ENCODE measurements at places on chromosomes 13 and 19.
A peak's percentile ranks its signal among the peaks of the same experiment; 100 is the strongest.

DNA sequence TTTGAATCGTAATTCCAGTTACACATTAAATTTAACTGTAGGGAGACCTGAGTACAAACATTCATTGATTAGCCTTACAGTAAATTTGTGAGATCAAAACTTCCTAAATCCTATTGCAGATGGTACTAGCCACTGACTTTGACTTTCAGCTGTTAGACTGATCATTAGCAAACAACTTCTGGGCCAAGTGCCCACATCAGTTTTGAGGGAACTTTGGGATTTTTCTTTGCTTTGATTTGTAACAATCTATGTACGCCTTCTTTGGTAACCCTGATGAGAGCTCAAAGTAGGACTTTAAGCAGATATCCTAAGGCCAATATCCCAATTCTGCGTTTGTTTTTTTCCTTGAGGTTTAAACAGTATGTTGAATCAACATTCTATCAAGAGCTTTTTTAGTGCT, 131.5 kb downstream of the DLEU7 start:
- DNase-seq: no peak

DNA sequence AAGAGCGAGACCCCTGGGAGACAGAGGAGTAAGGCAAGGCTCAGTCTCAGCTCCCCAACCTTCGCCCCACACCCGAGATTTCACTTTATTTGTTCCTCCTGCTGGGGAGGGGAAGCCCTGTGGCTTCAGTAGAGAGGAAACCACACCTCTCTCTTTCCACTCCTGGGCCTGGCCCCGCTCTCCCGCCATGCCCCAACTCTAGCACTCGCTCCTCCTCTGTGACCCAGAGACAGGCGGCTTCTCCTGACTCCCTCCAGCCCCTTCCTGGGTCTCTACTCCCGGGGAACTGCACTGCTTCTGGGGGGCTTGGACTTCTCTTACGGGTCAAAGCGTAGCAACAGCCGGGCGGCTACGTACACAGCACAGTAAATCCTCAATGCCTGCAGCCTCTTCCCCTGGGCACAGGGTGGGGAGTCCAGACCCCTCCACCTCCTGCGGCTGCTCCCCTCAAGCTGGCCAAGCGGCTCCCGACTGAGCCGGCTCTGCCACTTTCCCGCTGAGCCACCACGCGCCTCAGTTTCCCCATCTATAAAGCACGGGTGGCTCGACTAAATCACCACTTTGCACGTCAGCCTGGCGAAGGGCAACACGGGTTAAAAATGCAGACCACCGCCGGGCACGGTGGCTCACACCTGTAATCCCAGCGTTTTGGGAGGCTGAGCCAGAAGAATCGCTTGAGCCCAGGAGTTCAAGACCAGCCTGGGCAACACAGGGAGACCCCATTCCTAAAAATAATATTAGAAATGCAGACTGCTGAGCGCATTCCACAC, 1.4 kb downstream of the RNF126 start:
- DNase-seq: no peak

GRCh38 chr19:14516746-14517438, 1.3 kb downstream of the DNAJB1 start:
- no peak for DNase-seq

DNA sequence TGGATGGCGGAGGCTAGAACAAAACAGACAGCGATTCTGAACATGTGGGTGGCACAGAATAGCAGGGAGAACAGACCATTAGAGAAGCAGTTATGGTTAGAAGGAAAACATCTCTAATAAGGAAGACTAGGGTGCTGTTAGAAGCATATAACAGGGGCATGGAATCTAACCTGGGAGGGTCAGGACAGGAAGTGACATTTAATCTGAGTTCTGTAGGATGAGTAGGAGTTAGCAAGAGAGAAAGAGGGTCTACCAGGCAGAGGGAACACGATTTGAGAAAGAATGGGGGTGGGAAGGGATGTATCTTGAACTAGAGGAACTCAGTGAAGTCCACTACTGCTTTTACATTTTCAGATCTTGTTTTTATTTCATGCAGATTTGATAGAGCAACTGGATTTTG, 48.6 kb downstream of the B3GLCT start:
- DNase-seq: no peak

DNA sequence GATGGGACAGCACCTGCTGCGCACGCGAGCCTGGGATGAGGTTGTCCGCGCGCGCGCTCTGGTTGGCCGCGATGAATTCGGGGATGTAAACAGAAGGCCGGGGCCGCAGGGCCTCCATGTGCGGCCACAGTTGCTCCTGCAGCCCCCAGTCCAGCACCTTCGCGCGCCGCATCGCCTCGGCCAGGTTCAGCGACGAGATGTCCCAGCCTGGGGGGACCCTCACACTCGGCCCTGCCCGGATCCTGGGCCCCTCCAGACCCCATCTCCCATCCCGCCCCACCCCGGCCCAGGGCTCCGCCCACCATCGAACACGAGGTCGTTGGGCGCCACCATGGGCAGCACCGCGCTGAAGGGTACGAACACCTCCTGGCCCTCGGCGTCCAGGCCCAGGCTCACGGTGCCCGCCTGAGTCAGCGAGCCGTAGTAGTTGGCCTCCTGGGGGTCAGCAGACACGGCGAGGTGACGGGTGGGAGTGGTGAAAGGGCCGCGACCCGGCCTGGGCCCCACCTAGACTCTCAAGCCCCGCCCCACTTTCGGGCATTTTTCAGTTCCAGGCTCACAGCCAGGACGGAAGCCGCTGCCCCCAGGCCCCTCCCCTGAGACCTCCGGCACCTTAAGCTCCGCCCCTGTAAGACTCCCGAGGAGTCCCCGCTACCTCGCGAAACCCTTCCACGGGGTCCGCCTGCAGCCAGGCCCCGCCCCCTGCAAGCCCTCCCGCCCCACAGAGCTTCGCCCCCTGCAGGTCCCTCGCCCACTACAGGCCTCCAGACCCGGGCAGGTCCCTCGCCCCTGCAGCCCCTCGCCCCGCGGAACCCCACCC, 1.1 kb downstream of the ISYNA1 start:
- DNase-seq: peak; percentile 82

- no peak for DNase-seq
Observed at GRCh38 chr19:29337029-29337428, 124.1 kb upstream of the UQCRFS1 start.

DNA sequence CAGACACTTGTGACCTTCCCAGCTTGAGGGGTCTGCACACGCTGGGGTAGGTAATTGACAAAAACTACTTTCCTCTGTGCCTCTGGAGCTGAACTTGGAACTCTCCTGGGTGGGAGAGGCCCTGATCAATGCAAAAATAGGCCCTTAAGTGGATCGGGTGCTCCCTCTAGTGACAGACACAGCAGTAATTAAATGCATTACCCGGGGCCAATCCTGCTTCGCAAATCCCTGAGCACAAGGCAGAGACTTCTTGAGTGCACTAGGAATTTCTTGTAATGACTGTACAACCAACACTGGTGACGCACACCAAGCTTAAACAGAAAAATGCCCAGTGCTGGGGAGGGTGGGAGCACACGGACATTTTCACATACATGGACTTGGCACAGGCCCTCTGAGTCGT, 10.6 kb upstream of the UBE2S start:
- peak; percentile 80 for DNase-seq

GRCh38 chr19:3148503-3148902, 12.7 kb downstream of the GNA15 start:
- no peak for DNase-seq

GRCh38 chr19:47124937-47125668, 5.5 kb upstream of the SAE1 start:
- DNase-seq: peak; percentile 88

GRCh38 chr19:54030895-54031586, 32.7 kb downstream of the VSTM1 start:
- no peak for DNase-seq

DNA sequence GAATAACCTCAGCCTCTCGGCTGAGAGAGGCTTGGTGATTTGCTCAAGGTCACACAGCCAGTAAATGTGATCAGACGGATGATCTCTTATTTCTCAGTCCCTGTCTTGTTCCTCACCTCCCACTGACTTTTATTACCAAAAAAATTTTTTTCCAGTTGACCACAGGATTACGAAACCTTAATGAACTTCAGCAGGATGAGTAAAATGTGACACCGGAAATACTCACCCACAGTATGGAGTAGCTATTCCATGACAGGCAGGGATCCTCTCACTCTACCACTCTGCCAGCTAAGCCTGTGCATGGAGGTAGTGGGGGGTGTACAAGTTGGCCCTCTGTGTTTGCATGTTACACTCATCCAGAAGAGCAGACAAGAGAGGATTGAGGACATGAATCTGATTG, 916.4 kb downstream of the UQCRFS1 start:
- DNase-seq: no peak

DNA sequence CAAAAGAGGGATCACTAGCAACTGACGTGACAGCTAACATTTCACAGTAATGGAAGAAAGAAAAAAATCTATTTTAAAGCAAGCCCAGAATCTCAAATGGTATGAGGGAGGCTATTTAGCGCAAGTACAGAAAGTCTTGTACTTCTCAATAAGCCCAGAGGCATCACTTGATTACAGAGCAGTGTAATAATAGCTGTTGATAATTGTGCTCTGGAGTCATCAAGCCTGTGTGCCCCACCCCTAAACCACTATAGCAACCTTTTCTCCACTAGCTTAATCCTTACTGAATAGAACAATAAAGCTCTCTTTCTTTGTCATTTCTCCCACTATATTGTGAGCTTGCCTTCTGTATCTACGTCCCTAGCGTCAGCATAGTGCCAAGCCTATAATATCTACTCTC, 56.6 kb downstream of the FREM2 start:
- DNase-seq: peak; percentile 32

DNA sequence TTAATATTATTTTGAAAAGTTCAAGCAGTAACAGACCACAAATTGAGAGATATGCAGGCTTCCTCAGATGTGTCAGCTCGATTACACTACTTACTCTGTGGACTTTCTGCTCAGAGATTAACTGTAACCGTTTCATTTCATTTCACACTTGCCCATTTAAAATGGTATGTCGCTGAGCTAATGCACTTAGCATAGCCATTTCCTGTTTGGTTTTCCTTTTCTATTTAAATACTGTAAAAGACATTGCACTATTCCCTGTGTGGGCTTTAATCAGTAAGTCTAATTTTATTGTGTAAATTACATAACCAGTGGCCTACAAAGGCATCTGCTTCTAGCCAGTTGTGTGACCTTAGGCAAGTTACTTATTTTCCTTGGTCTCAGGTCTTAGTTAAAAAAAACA, 237.6 kb downstream of the LACC1 start:
- DNase-seq: no peak

GRCh38 chr13:32751340-32751739, 165.1 kb downstream of the PDS5B start:
- no peak for DNase-seq

GRCh38 chr19:1609680-1610474, 4.6 kb upstream of the UQCR11 start:
- no peak for DNase-seq

- no peak for DNase-seq
Observed at GRCh38 chr19:34457446-34457845, 24.1 kb upstream of the WTIP start.

DNA sequence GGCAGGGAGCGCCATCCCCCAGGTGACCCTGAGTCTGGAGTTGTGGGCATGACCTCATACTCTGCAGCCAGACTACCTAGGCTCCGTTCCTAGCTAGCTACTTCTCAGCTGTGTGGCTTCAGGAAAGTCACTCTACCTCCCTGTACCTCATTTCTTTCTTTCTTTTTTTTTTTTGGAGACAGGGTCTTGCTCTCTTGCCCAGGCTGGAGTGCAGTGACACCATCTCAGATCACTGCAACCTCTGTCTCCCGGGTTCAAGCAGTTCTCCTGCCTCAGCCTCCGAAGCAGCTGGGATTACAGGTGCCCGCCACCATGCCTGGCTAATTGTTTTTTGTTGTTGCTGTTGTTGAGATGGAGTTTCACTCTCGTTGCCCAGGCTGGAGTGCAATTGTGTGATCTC, 15.0 kb downstream of the PLIN3 start:
- no peak for DNase-seq

DNA sequence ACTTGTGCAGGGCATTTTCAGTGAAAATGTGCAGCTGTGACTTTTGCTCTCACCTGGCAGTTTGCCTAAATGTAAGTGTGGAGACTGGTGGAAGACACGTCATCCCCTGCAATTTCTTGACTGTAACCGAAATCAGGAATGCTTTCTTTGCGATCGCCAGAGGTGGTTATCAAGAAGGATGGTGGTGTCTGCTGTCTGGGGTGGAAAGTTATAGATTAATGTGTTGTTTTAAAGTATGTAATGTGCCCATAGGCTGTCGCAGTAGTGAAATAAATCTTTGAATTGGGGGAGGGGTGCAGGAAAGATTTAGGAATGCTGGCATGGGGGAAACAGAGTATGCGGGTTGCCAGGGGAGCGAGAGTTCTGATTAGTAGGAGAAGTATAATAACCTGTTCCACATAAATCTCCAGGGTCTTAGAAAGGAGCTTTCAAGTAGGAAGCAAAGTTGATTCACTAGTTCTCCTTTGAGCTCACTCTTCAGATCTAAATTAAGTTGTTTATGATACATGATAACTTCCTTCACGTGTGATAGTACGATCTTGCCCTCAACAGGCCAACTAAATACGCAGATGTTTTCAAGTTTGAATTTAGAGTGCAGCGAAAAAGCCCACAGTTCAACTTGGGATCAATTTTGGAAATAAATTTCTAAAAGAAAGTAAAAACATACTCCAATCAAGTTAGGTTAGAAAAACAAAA, 1520.0 kb upstream of the SLC10A2 start:
- no peak for DNase-seq

GRCh38 chr19:45492627-45493470, 4.0 kb downstream of the RTN2 start:
- no peak for DNase-seq

GRCh38 chr19:58544591-58545285, 874 bp downstream of the TRIM28 start:
- no peak for DNase-seq

GRCh38 chr13:101492251-101492910, 39.9 kb downstream of the ITGBL1 start:
- no peak for DNase-seq

- DNase-seq: no peak
Observed at GRCh38 chr13:98803921-98804320, 51.4 kb upstream of the SLC15A1 start.

- no peak for DNase-seq
Observed at GRCh38 chr13:80132741-80133601, 208.0 kb downstream of the SPRY2 start.

DNA sequence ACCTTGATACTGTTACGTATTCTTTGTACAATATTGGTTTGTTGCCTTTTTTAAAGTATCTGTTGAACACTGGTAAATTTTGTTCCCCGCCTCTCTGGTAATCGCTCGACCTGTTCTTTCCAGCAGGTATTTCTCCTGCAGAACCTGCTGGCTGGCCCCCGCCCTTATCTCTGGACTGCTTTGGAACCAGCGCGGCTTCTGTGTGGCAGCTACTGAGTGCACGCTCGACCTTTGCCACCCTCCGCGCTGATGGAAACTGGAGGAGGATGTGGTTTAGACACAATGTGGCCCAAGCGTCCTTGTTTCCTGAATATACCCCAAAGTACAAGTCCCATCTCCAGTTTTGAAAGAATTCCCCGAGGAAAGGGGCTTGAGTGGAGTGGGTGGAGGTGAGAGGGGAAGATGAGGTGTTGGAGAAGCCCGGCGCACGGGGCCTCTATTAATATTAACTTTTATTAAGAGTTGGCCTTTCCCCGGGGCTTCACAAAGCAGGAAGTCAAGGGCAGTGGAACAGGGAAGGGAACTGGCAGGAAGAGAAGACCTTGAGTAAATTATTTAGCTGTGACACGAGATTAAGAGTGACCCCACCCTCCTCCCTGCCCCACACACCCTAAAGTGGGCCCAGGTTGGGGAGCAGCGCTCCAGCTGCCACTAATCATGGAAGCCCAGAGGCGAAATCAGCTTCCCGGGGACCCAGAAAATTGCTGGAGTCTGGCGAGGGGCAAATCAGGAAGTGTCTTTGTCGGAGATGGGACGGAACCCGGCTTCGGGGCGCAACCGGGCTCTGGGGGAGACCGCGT, 16.0 kb downstream of the CDX2 start:
- no peak for DNase-seq
